ENCODE measurements at places on chromosomes 6 and 20.

GRCh38 chr6:1600764-1601157 lies 9.0 kb upstream of the FOXC1 start:
- no peak for DNase-seq

GRCh38 chr6:122154912-122155575 lies 244.4 kb upstream of the HSF2 start:
- no peak for DNase-seq

- DNase-seq = no peak
These were observed 8.1 kb upstream of the AKIRIN2 start for GRCh38 chr6:87710090-87710489.

GRCh38 chr6:43887340-43887858 lies 117.4 kb downstream of the VEGFA start:
- DNase-seq = no peak

DNA sequence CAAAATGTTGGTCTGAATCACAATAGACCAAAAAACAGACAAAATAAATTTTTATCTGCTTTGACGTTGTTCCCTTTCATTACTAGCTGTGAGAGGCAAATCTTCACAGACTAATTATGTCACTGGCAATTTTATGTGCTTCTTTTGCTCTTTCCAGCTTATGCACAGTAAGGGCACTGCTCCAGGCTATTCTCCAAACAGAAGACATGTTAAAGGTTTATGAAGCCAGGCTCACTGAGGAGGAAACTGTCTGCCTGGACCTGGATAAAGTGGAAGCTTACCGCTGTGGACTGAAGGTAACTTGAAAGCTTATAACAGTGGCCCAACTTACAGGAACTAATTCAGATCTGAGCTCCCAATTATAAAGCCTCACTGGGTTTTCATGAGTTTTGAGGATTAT lies 15.5 kb upstream of the SNRNP48 start:
- no peak for DNase-seq

DNA sequence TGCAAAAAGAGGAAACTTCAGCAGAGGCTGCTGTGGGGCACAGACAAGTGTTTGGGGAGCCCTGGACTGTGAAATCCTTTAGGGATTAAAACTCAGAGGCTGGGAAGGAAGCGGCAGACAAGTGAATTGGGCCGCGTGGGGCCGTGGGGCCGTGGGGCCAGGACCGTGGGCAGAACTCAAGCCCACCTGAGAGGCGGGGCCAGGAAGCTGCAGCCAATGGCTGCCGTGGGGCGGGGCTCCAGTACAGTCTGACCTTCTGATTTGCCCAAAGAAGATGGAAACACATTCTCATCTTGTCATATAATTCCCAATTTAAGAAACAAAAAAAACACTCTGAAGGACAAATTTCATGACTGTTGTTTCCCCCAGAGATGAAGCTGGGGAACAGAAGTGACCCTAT lies 55.4 kb downstream of the ANKRD60 start:
- DNase-seq = no peak

GRCh38 chr20:19435821-19436220 lies 223.4 kb downstream of the SLC24A3 start:
- no peak for DNase-seq

DNA sequence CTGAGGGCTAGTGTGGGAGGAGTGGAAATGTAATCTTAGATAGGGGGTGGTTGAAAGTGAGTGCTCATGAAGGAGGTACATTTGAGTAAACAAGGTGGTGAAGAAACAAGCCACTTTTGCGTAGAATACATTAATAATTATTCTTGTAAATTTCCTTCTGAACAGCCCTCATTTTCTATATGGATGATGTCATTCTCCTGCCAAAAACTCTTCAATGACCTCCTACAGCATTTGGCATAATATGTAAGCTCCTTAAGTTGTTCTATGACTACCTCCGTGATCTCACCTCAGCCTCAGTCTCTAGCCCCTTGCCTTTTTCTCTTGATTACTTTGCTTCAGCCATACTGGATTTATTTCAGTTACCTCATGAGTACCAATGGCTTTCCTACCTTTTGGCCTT lies 14.0 kb upstream of the SNAP91 start:
- DNase-seq = no peak

Measured in NCI-H187 (cell line).